ENCODE measurements at places on chromosomes 7 and 10.

DNA sequence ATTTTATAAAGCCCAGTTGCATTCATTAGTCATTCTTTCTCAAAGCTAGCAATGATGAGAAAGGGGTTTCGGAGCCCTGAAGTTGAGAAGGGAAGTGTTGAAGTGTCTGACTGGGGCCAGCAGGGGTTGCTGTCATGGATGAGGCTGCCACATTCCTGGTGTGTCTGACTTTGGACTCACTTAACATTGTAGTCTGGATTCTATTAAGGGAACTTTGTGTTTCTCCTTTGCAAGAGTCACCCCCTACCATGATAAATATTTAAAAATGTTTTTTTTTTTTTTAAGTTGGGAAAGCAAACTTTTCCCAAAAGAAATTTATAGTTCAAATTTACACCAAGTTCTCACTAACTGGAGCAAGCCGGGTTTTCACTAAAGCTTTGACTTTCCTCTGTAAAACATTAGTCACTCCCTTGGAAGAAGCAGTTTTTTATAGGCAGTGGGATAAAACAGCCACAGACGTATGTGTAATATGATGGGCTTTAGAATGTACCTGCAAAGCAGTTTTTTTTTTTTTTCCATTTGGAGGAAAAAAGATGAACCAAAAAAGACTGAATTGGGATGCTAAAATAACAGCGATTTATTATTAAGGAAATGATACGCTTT, 243.6 kb downstream of the TWIST1 start:
- no peak for DNase-seq

DNA sequence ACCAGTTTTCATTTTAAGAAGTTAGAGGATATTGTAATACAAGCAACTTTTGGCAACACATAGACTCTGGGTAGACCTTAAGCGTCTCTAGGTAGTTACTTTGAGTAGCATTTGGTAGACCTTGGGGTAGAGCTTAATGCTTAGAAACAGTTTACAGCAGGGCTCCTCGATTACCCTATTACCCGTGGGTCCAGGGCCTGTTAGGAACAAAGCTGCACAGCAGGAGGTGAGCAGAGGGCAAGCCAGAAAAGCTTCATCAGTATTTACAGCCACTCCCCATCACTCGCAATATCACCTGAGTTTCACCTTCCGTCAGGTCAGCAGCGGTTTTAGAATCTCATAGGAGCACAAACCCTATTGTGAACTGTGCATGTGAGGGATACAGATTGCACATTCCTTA, 173.5 kb downstream of the TSPAN12 start:
- no peak for DNase-seq

DNA sequence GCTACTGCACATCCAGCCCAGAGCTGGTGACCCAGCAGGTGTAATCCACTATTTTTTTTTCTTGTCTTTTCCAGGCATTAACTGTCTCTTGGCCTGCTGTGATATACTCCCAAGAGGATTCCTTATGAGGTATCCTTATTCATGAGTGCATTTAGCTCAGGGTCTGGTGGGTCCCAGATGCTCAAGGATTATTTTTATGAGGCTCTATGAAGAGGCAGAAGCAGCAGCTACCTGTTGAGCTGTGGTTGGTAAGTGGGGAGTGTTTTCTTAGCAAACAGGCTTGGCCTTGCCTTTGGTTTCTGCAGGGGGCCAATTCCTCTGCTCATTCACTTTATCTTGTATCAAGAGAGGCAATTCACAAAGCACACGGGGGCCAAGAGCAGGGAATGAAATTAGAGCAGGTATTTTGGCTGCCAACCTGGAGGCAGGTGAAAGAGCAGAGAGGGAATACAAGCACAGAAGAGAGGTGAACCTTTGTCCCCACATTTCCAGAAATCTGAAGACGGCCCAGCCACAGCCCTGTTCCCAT, 221.6 kb downstream of the TMEM178B start:
- DNase-seq, result no peak

- DNase-seq, result no peak
Measured at GRCh38 chr10:118957966-118958365, 71.5 kb upstream of the NANOS1 start.

- DNase-seq, result no peak
Measured at GRCh38 chr10:6647811-6648526, 67.9 kb upstream of the PRKCQ start.

GRCh38 chr7:139645572-139646523, 122.4 kb downstream of the CLEC2L start:
- DNase-seq, result peak; percentile 18

DNA sequence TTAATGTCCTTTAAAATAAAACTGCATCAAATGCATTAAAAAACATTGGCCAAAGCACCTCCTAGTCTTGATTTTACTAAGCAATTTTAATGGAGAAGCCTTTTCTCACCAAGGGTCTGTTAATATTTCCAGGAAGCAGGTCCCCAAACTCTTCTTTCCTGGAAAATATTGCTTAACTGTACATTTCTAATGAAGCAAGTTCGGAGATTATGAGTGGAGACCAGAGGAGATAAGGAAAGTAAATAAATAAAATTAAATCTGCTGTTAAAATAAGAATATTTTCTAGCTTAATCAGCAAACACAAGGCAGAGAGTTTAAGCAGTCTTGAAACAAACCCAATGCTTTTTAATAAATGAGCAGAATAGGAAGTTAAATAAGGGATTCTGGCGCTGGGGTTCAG, 322.4 kb downstream of the PTEN start:
- DNase-seq, result no peak

- DNase-seq, result peak; percentile 53
Measured at GRCh38 chr10:119391440-119392251, 150.9 kb downstream of the RGS10 start.

- no peak for DNase-seq
Measured at GRCh38 chr10:7492660-7493046, 81.8 kb upstream of the SFMBT2 start.

GRCh38 chr7:92508946-92509345, 19.4 kb downstream of the PEX1 start:
- DNase-seq, result no peak

GRCh38 chr7:6279937-6280336, 7.5 kb upstream of the CYTH3 start:
- no peak for DNase-seq

DNA sequence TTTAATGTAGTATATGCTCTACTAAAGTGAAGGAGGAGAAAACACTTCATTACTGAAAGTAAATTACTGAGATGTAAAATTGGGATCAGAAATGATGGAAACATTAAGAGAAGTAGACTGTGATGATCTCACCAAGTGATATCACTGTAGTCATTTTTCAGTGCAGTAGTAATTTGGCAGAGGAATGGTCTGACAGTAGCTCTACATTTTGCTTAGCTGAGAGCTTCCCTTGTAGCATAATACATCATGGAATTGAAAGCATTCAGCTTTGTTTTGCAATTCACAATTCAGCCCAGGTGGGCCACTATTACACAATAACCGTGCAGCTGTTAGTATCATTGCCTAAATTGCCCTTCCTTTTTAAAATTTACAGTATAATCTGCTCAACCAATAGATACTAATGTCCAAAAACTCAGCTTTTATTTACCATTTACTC, 19.4 kb upstream of the CABCOCO1 start:
- DNase-seq, result no peak

DNA sequence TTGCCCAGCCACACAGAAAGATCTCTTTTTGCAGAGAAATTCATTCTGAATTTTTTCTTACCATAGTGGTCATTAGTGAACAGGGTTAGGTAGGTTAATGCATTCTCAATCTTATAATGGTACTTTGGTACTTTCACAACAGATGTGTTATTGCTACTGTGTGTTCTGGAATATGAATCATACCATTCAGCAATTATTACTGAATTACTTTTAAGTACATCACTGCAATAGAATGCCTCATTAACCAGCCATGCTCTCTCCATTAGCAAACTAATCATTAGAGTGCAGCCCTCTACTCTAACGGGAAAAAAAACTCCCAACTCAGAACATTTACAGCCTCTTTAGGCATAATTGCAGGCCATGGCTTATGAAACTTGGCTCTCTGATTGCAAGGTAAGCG, 102.1 kb downstream of the DOCK4 start:
- DNase-seq, result no peak

- DNase-seq, result no peak
Measured at GRCh38 chr7:21269021-21269420, 158.9 kb upstream of the SP4 start.

GRCh38 chr10:60663850-60664249, 114.4 kb upstream of the CDK1 start:
- no peak for DNase-seq

- DNase-seq, result no peak
Measured at GRCh38 chr7:38142736-38143135, 35.3 kb upstream of the STARD3NL start.

GRCh38 chr7:87766827-87767226, 109.3 kb downstream of the SLC25A40 start:
- DNase-seq, result no peak

DNA sequence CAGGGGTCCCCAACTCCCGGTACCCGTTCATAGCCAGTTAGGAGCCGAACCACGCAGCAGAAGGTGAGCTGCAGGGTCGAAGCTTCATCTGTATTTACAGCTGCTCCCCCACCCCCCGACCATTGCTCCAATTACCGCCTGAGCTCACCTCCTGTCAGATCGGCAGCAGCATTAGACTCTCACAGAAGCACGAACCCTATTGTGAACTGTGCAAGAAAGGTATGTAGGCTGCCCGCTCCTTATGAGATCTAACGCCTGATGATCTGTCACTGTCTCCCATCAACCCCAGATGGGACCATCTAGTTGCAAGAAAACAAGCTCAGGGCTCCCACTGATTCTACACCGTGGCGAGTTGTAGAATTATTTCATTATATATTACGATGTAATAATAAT, 14.6 kb upstream of the AZGP1 start:
- DNase-seq, result no peak

- no peak for DNase-seq
Measured at GRCh38 chr10:97297556-97298222, 5.3 kb upstream of the ARHGAP19 start.

DNA sequence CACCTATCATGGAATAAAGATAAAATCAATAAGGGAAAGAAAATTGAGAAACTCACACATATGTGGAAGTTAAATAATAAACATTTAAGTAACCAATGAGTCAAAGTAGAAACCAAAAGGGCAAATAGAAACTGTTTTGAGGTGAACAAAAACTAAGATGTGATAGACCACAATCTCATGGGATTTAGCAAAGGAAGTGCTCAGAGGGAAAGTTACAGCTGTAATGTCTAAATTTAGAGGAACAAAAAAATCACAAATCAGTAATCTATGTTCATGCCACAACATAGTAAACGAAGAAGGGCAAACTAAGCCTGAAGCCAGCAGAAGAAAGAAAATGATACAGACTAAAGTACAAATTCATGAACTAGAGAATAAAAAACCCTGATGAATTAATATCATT, 16.3 kb downstream of the CYP3A4 start:
- no peak for DNase-seq

DNA sequence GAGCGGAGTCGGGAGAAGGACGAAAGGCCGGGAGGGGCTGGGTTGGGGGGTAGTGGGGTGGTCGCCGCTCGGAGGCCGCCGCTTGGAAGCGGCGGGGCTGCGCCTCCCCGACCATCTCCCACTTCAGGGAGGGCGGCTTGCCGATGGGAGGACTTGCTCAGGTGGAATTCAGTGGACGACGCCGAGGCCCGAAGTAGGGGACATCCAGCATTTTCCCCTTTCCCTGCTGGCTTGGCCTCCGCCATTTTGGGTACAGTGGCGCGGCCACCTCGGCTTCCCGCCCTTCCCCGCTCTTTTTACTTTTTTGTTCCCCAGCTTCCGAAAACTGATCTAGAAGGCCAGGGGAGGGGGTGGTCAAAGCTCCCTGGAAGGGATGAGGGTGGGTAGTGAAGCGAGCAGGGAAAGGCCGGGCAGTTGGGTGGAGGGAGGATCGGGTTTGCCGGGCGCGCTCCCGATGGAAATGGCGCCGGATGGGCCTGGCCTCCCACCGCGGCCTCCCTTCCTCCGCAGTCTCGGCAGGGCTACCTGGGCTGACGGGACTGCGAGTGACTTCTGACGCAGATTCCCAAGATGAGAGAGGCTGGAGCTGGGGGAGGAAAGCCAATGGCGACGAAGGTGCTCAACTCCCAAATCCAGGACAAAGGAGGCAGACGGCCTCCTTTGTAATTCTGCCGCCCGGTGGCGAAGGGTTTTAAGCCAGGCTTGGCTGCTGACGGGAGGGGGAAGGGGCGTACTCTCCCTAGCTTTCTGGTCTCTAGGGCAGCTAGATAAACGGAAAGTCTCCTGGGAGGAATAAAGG, at the start of gene PBLD:
TSS of gene PBLD (minus strand) at position 670 of the 799 bp plus-strand sequence. CDS start 26,084 bp downstream, outside the sequence.
- DNase-seq, result peak; percentile 13

GRCh38 chr10:55283031-55283430, 482.0 kb upstream of the PCDH15 start:
- DNase-seq, result no peak

DNA sequence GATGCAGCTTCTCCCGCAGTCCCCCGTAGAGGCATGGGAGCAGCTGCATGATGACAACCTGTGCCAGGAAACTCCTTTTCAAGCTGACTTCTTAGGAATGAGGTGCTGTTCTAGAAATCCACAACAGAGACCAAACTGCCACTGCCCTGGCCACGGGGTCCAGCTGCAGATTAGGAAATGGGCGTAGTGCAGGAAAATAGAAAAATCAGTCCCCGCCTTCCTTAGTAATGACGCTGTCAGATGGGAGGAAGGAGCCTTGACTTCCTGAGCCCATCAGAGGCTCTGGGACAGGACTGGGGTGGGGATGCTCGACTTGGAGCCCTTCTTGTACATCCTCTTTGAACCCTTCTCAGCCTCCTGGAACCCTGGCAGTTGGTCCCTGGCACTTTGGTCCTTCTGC, 227.8 kb upstream of the GRB10 start:
- DNase-seq, result no peak

DNA sequence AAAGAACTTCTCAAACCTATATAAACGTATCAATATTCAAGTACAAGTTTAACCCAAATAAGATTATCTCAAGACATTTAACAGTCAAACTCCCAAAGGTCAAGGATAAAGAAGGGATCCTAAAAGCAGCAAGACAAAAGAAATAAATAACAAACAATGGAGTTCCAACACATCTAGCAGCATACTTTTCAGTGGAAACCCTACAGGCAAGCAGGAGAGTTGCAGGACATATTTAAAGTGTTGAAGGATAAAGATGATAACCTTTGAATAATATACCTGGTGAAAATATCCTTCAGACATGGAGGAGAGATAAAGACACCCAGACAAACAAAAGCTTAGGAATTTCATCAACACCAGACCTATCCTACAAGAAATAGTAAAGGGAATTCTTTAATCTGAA, 82.8 kb downstream of the TES start:
- no peak for DNase-seq

- DNase-seq, result no peak
Measured at GRCh38 chr7:7321681-7322080, 139.3 kb downstream of the C1GALT1 start.

GRCh38 chr10:127919418-127920271, 12.7 kb downstream of the PTPRE start:
- no peak for DNase-seq

- DNase-seq, result no peak
Measured at GRCh38 chr7:20798081-20798693, 11.5 kb upstream of the SP8 start.

GRCh38 chr7:28937619-28938018, 20.5 kb downstream of the TRIL start:
- no peak for DNase-seq

GRCh38 chr7:117862378-117862777, 10.9 kb downstream of the CTTNBP2 start:
- no peak for DNase-seq
